ENCODE measurements at places on chromosomes 5 and 9.

DNA sequence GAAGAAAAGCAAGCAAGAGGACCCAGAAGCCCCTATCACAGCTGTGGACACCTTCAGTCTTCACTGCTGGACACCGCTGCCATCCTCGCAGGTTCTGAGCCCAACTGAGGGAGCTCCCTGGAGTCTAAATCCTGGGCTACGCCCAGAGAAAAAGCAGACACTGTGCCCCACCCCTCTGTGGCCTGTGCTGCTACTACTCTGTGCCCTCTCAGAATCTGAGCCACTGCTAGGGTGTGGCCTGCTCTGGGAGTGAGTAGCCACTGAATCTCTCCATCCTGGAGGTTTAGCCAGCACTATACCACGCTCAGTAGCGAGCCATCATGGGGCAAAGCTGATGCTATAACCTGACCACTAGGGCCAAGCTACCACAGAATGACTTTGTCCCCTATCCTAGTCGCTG is 338.2 kb downstream of the NPR3 start:
- DNase-seq: no peak

DNA sequence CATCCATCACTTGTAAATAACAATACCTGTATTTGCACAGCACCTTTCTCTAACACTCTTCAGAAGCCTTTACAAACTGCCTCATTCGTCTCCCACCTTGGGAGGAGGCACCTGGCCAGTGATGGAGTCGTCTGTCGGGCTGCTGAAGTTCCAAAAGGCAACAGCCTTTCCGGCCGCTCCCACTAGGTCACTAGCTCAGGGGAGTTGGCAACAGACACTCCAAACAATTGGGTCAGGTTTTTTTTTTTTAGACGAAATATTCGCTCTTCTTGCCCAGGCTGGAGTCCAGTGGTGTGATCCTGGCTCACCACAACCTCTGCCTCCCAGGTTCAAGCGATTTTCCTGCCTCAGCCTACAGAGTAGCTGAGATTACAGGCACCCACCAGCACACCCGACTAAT is 4.0 kb downstream of the DAP start:
- DNase-seq: no peak

DNA sequence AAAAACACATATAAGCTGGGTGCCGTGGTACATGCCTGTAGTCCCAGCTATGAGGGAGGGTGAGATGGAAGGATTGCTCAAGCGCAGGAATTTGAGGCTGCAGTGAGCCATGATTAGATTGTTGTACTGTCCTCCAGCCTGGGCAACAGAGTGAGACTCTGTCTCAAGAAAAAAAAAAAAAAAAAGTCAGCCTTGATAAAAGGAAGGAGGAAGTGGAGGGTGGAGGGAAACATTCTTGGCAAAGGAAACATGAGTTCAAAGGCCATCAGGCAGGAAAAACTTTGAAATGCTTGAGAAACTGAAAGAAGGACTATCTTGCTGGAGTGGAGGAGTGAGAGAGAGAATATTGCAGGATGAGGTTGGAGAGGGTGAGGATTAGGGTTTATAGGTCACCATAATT is 18.3 kb upstream of the ANKHD1 start:
- DNase-seq: no peak

GRCh38 chr9:96051423-96051822 is 175.9 kb downstream of the ERCC6L2 start:
- no peak for DNase-seq

DNA sequence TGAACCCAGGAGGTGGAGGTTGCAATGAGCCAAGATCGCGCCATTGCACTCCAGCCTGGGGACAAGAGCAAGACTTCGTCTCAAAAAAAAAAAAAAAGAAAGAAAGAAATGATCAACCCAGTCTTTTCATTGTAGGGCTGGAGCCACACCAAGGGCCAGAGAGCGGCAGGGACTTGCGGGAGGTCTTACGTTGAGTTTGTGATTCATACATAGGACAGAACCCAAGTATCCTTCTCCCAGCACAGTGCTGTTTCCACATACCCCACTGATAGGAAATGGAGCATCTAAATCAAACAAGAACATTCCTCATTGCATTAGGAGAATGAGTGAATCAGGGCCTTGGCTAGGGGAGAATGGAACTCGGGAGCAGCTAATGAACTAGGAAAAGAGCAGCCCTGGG is 3.5 kb upstream of the TNIP1 start:
- DNase-seq: no peak

Measured in eye (tissue), 1 donor.